ENCODE measurements at places on chromosomes 12 and 14.

DNA sequence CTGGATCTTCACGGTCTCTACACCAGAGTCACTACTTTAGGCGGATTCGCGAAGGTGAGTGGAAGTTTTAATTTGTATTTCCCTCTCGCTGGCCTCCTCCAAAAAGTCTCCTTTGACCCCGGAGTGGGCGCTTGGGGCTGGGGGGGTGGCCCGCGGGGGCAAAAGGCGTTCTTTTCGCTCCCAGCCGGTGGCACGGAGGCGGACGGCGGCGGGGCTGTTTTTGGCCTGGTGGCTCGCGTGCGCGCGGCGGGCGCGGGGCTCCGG, 510 bp downstream of the ARID2 start:
- DNase-seq: no peak

DNA sequence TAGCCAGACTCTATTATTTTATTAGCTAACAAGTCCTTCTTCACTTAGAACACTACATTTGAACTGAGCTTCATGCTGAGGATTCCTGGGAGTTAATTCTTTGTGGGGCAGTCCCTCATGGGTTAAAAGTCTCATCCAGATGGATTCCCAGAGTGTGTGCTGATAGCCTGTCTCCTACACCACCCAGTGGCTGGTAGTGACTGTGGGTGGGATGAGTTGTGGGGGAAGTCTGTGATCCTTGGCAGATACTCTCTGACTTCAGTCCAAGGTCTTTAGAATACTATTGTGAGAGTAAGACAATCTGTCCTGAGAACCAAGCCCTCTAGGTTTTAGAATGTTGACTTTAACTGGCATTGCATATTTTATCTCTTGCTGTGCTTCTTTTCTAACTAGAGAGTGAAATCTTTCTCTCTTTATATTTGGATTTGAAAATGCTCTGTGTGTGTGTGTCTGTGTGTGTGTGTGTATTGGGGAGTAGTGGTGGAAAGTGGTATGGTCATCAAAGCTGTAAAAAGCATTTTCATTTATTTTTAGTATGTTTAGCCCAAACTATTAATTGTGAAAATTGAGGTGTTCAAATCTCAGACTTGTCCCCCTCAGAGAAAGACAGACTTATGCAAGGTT, 37.3 kb downstream of the AKAP6 start:
- no peak for DNase-seq

DNA sequence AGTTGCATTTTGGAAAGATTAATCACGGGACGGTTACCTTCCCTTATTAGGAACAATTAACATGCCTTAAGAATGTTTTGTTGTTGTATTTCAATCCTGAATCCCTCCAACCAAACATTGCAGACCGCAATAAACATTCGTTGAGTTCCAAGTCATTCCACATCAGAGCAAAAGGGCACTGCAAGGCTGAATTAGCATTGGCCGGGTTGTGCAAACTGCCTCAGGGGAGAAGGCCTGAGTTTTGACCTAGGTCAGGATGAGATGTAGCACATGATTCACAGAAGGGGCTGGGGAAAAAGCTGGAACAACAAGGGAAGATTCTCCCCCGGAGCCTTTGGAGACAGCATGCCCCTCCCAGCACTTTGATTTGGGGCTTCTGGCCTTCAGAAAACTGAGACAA, 82.1 kb upstream of the BDKRB2 start:
- no peak for DNase-seq

DNA sequence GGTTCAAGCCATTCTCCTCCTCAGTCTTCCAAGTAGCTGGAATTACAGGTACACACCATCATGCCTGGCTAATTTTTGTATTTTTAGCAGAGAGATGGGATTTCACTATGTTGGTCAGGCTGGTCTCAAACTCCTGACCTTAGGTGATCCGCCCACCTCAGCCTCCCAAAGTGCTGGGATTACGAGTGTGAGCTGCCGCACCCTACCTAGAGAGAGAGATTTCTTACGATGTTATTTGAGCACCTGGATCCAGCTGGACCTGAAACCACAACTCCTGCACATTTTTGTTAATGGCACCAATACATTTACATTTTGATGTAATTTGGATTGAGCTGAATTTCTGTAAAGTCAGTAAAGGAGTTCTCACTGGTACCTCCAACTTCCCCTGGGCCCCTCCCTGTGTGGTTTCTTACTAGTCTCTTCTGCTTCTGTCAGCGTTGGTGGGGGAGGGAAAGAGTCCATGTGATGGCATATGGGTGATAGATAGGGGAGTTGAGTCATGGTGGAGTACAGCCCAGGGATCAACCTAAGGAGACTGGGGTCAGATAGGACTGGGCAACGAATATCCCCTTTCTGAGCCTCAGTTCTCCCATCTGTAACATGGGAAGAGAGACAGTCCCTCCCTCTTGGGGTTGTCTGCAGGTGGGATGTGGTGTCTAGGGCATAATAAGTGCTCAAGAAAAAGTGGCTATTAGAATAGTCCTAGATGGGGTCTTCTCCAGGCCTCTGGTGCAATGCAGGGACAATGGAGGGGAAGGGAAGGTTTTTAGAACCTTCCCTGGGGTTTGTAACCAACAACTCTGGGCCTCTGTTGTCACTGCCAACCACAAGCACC, 83.3 kb upstream of the MED13L start:
- no peak for DNase-seq

DNA sequence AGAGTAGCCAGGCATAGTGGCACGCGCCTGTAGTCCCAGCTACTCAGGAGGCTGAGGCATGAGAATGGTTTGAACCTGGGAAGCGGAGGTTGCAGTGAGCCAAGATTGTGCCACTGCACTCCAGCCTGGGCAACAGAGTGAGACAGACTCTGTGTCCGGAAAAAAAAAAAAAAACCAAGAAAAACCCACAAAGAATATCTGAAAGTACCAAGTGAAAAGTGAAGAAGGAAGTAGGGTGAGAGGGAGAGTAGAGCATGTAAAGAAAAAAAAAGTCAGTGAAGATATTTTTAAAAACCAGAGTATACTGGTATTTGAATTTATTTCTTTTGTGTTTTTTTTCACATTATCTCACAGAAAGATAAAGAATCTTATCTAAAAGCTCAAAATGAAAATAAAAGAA, 43.3 kb upstream of the ISM2 start:
- DNase-seq: no peak

GRCh38 chr12:58481811-58482210, 438.5 kb downstream of the LRIG3 start:
- DNase-seq: no peak

GRCh38 chr12:99381992-99382391, 265.6 kb upstream of the GARIN6 start:
- no peak for DNase-seq

DNA sequence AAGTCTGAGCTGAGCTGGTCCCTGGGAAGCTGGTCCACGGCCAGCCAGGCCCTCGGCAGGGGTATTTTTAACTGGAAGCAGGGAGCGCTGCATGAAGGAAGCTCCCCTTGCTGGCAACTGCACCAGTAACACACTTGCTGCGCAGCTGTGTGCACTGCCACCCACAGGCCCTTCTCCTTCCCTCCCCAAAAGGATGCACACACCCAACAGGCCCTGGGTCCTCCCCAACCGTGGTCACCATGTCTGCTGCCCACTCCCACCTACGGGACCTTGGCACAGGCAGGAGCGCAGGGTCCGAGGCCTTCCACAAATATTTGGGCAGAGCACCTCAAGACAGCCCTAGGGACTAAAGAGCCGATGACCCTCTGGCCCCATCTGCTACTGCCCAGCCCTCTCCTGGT, 157.0 kb upstream of the PRMT8 start:
- no peak for DNase-seq

DNA sequence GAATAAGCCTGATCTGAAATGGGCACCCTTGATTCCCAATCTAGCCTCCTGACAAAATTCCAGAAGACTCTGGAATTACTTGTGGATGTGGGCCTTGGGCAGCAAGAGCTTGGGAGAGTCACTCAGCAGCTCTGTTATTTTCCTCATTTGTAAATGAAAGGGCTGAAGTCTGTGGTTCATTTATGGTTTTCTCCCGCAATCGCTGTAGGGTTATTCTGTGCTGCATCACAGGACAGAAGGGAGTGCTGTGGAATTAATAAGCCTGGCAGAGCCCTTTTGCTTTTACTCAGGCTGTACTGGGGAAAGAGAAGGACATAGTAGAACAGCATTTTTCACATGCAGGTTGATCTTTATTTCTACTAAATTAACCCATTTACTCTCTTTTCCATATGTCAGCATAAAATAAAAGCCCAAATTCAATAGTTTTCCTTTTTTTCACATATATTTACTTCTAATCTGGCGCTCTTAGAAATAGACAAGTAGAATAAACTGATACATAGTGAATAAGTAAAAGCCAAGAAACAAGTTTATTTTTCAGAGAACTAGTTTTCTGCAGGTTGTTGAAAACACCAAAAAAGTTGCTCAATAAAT, 49.2 kb downstream of the DUSP16 start:
- no peak for DNase-seq

- no peak for DNase-seq
Observed at GRCh38 chr12:62006076-62006732, 254.0 kb upstream of the USP15 start.

- DNase-seq: no peak
Observed at GRCh38 chr14:97369901-97370300, 572.7 kb downstream of the VRK1 start.

- DNase-seq: no peak
Observed at GRCh38 chr12:75783093-75783877, 248.3 kb downstream of the PHLDA1 start.

DNA sequence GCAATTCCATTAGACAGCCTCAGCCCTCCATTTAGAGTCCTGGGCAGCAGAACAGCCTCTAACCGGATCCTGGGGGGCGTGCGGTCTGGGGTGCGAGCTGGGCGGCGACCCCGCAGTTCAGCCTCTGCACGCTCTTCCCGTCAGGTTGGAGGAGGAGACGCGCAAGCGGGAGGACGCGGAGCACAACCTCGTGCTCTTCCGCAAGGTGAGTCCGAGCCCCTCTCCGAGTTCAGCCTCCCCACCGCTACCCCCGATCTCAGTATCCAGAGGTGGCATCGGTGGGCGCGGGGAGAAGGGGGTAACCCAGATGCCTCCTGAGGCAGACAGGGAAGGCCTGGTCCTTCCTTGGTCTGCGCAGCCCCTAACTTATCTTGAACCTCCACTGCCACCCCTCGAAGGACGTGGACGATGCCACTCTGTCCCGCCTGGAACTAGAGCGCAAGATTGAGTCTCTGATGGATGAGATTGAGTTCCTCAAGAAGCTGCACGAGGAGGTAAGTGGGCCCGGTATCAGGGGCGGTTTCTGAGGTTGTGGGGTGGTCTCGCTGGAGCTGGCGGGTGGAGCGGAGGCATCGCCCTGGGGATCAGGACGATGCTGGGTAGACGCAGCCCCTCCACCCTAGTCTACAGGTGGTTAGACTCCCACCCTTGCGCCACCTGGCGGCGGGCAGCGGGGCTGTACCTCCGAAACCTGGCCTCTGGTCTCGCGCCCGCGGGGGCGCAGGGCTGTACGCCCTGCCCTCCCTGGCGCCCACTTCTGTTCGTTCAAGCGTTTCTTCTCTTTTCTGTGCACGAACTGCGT, 1.3 kb downstream of the PRPH start:
- peak; percentile 30 for DNase-seq

DNA sequence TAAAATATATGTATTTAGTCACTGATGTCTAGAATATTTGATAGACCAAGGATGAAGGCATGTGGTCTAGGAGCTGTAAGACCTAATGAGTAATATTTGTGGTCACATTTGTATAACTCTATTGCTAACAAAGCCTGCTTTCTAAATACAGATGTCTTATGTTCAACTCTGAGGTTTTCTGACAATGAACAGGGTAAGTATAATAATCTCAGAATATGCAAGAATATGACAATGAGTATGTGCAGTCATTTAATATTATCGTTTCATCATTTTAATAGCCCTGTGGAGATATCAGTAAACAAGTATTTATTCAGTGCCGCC, 389.6 kb downstream of the LRIG3 start:
- no peak for DNase-seq

DNA sequence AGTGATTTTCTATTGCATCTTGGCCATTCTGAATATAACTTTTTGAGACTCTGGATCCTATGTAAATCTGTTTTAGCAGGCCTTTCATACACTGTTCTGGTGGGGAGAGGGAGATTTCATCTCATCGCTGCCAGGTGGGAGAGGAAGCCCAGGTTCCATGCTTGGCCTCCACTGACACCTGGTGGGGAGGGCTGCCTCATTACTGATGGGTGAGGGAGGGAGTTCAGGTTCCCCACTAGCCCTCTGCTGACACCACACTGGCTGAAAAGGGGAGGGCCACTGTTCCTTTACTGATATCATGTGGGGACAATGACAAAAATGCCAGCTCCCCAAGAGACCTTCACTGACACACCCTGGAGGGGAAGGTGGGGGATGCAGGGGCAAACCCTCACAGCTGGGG, 2.4 kb upstream of the GALNT8 start:
- no peak for DNase-seq

GRCh38 chr12:109836916-109837315, 3.7 kb upstream of the TRPV4 start:
- no peak for DNase-seq

DNA sequence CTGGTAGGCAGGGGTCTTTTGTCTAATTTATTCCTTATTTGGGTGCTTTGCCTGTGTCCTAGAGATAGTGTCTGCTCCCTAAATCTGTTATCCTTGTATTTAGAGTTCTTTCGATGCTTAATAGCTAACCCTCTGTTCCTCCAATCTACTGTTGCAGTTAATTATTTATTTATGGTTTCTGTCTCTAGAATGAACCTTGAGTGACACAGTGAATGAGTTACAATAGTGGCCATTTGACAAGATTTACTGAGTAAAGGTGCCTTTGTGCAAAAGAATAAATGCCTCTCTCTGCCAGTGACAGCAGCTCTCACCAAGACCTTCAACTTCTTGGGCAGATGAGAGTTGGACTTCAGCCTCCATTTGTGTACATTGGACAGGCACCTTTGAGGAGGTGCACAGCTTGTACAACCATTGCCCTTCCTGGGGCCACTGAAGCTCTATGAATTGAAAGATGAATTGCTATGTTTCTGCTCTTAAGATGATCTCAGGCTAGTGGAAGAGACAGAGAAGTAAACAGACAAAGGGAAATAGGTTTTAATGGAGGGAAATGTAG, 165.9 kb downstream of the DERA start:
- DNase-seq: no peak

- no peak for DNase-seq
Observed at GRCh38 chr12:38268612-38269011, 48.0 kb upstream of the ALG10B start.
